ENCODE measurements at places on chromosomes 16 and 17.

GRCh38 chr17:27919079-27919478 is 25.9 kb upstream of the LYRM9 start:
- DNase-seq: no peak

GRCh38 chr16:50011707-50012106 is 13.3 kb upstream of the CNEP1R1 start:
- DNase-seq: no peak

- DNase-seq: no peak
Observed at GRCh38 chr17:82449883-82450356, 632 bp downstream of the CYBC1 start.

GRCh38 chr17:4901108-4901647 is 1.7 kb downstream of the CHRNE start:
- no peak for DNase-seq

GRCh38 chr16:57644383-57645014 is 16.1 kb downstream of the ADGRG1 start:
- DNase-seq: no peak

DNA sequence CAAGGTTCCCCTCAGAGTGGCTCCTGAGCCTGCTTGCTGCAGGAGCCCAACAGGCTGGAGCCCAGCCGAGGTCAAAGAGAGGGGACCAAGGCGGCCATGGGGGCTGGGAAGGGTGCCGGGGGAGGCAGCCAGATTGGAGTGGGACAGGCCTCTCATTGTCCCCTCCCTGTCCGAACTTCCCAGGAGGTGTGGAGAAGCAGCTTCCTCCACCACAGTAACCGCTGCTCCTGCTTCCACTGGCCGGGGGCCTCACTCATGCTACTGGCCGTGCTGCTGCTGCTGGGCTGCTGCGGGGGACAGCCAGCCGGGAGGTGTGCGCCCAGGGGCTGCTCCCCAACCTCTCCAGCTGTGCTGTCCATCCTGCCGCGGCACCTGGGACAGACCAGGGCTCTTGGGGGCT is 29.3 kb downstream of the TMEM94 start:
- DNase-seq: no peak

GRCh38 chr17:38912221-38912813 is 13.1 kb upstream of the LASP1NB start:
- no peak for DNase-seq

GRCh38 chr16:14101415-14101814 is 30.3 kb downstream of the MRTFB start:
- no peak for DNase-seq

- no peak for DNase-seq
Observed at GRCh38 chr16:4663777-4664465, 29.4 kb upstream of the NUDT16L1 start.

DNA sequence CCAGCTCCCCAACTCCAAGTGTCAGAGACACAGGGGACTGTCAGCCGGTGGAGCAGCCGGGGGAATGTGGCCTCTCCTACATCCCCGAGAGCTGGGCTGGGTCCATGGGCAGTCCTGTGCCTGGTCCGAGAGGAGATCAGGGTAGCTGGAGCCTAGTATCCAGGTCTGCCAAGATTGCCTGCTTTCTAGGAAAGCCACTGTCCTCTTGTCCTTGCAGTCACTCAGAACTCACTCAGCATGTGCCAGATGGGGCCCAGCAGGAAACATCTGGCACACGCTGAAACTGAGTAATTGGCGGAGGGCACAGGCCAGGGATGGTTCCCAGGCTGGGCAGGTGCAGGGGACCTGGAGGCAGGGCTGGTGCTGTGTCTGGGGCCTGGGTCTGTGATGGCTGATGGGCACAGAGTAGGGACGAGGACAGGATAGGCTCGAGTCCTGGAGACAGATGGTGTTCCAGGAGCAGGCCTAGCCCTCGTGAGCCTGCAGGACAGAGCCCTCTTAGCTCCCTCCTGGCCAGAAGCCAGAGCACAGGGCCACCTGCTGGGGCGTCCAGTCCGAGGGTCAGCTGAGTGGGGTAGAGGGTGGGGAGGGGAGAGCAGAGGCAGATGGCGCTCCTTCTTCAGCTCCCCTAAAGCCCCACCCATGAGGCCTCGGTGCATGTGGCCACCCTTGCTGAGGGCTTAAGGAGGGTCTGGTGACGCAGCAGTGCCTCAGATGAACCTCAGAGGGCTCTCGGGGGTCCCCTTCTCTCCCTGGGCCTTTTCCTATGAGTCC is 31.1 kb downstream of the ADCY7 start:
- DNase-seq: no peak

DNA sequence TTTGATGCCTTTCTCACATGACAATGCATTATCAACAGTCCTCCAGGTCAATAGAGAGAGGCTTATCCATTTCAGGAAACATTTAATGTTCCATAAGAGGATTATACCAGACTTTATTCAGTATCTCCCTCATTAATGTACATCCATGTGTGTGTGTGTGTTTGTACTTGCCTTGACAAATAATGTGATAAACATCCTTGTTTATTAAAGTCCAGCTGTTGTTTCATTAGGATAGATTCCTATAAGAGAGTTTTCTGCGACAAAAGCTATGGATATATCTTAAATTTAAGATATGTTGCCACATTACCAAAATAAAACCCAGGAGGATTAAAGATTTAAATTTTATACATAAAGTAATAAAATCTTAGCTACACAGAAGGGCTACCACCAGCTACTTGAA is 492.6 kb downstream of the TOX3 start:
- DNase-seq: no peak

- DNase-seq: no peak
Observed at GRCh38 chr17:7477392-7478275, 1.8 kb downstream of the ZBTB4 start.

- no peak for DNase-seq
Observed at GRCh38 chr17:63475491-63476412, 1.1 kb upstream of the ACE start.

GRCh38 chr16:23863511-23864422 is 28.0 kb downstream of the PRKCB start:
- DNase-seq: no peak

DNA sequence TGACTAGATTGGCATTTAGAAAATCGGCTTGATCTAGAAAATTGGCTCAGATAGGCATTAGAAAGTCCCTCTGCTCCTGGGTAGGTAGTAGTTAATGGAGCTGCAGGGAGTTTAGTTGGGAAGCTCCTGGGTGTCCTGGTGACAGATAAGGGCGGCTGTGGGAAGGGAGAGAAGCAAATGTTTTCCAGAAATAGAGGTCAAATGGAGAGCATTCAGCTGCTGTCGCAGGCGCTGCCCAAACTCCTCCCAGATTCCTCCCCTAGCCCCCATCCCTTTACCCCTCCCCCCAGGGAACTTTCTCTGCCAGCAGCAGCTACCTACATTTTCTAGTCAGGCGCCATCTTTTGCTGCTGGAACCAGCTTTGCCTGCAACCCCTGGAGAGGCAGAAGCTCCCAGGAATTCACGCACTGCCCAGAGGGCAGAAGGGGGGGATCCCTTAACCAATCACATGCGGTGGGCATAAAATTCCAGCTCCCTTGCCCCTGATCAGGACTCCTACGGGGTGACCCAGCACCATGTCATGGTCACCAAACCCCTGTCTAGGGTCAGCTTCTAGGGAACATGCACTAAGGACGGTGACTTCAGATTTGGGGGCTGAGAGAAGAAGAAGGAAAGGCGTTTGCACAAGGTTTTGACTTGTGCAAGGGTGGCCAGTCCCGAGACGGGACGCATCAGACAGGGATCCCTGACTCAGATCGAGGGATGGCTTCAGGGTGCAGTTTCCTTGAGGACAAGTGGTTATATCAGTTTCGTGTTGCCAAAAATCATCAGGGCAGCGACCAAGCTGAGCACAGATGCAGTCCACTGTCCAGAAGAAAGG is 43.8 kb downstream of the SOCS1 start:
- no peak for DNase-seq

DNA sequence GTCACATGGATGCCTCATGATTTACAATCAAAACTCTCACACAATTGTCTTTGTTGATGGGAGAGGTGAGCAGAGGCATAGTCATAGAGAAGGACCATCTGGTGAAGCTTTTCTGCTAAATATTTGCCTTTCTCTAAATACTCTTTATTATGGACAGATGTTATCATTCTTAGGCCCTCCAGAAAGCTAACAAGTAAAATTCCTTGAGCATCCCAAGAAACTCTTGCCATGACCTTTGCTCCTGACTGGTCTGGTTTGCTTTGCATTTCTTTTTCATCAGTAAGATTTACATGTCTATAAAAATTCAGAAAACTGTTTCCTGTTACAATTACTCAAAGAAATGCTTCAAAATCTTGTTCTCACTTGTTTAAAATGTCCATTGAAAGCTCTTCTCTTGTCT is 1336.6 kb upstream of the CDH8 start:
- DNase-seq: no peak

DNA sequence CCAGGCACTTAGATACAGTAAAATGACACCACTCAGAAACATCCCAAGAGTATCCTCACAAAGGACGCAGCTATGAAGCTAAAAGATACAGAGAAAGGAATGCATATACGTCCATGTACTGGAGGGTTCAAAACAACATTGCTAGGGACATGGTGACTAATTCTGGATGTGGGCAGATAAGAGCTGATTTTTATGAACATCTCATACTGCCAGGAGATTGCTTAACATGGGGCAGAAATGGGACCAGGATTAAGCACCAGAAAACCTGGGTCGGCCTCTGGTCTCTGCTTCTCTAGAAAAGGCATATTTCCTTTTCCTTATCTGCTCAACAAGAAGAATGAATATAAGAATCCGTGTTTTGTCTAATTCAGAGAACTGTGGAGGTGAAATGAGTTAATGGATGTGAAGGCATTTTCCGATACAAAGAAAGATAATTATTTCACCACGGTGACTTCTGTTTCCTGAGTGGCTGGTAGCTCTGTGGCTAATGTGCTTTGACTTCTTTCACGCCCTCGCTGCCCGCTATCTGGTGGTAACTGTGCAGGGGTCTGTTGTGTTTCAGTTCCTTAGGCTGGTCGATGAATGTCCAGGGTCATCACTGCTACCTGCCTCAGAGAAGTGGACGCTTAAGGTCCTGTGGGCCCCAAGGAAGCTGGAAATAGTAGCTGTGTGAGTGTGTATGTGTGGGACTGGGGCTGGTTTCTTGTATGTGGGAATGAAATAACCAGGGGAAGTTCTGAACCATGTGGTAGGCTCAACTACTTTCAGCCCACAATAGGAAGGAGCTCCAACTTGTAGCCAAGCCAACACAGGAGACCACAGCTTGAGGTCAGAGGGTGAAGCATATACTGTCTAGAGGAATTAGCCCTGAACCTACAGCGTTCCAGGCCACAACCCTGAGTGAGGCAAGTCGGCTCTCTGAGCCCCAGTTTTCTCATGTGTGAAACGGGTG is 15.8 kb upstream of the CCL5 start:
- no peak for DNase-seq

- DNase-seq: no peak
Observed at GRCh38 chr17:784143-784542, 2.0 kb downstream of the MRM3 start.

DNA sequence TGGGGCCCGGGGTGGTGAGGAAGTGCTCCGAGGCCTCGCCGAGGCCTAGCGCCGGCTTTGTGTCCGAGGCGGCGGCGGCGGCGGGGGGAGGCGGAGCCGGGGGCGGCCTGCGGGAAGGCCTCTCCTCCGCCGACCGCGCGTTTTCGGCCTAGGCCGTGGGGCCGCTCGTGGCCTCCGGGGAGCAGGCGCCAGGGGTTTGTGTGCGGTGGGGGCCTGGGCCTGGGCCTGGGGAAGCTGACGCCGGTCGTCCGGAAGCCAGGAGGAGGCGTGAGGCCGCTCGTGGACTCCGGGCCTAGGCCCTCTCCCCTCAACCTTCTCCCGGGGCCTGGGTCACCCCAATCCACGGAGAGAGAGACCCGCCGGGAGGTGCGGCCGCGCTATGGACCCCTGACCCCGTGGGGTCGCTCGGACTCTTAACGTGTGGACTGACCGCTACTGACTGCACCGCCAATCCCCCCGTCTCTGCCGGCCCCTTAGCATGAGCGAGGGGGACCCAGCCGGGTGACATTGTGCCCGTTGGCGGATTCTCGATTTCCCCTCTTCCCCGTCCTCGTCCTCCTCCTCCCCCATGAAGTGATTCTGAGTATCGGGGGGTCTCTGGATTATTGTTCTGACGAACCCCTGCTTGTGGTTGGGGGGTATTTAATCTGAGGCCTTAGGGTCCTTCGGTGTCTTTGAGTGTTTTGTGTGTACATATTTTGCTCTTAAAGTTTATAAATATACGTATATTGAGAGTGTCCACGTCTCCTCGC is 660 bp downstream of the RBBP6 start:
- peak; percentile 36 for DNase-seq

- DNase-seq: no peak
Observed at GRCh38 chr16:20249211-20249610, 78.1 kb downstream of the GP2 start.

- no peak for DNase-seq
Observed at GRCh38 chr16:3183445-3184139, 4.4 kb upstream of the OR1F1 start.

DNA sequence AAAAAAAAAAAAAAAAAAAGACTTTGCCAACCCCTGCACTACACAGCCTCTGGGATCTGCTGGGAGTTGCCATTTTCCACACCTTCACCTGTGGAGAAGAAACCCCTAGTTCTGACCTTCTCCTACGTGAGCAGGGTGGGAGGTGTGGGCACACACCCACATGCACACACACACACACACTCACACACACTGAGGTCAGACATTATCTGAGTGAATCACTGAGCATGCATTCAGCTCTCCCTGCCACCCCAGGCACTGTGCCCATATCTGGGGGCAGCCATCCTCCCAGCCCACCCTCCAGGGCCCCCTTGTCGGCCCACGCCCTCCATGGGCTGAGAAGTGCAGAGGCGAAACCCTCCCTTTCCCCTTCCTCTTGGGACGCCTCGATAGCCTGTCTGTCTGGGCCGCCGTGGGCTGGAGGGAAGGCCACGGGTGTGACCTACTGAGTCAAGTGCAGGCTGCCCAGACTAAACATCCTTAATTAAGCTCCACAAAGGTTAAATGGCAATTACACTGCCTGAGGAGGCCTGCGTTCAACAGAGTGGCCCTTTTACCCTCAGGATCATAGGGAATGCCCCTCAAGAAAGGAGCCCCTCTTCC is 143.8 kb downstream of the C16orf95 start:
- DNase-seq: no peak

DNA sequence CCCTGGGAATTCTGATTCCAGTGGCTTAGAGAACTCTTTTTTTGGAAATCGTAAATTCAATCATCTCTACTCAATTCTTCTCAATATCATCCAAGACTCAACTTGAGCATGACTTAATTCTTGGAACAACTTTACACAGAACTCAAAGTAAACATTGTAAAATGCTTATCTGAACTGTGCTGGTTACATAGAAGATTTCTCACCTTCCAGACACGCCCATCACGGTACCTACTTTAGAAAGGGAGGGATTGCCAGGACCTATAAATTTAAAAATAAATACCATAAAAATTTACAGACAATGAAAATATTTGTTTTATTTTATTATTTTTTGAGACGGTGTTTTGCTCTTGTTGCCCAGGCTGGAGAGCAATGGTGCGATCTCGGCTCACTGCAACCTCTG is 26.5 kb downstream of the MAP1LC3B start:
- no peak for DNase-seq

Measured in activated CD8-positive, alpha-beta memory T cell treated with anti-CD3 and anti-CD28 coated beads for 1 hour (primary cell).